NCI-H226 (cell line): ENCODE measurements at places on chromosomes 4 and X.

DNA sequence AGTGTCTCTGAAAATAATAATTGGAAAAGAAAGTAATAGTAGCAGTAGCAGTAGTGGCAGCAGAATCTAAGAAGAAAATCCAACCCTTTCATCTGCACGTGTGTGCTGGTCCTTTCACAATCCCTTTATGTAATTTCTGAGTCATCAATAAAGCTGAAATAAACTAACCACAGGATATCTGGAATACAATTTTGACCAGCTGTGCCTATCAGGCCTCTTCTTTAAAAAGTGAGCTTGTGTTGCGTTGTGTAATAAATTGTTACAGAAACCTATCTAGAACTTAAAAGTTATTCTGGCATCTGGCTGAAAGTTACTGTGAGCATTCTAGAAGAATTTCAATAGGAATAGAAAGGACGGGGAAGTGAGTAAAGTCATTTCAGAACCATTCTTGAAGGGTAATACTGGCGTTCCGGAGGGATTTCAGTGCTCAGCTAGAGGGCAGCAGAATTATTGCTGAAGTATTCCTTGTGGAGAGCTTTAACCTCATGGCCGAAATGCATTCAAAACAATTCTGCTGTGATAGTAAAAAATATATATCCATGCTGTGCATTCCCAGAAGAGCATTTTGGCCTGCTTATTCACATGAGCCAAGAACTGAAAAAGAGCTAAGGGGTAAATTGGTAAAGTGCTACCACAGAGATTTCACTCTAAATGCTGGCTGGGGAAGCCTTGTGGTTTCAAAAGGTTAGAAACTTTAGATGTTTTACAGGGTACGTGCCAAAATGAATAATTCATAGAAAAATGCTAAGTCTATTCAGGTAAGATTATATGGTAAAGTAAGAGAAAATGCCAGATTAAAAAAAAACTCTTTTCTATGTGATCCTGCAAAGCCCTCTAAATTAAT, 260.6 kb downstream of the NKX6-1 start:
- DNase-seq = no peak

GRCh38 chr4:108391701-108392455, 223.1 kb upstream of the LEF1 start:
- DNase-seq = no peak

- peak; percentile 2 for DNase-seq
These were observed 52.6 kb downstream of the RPS3A start for GRCh38 chr4:151152028-151152427.

DNA sequence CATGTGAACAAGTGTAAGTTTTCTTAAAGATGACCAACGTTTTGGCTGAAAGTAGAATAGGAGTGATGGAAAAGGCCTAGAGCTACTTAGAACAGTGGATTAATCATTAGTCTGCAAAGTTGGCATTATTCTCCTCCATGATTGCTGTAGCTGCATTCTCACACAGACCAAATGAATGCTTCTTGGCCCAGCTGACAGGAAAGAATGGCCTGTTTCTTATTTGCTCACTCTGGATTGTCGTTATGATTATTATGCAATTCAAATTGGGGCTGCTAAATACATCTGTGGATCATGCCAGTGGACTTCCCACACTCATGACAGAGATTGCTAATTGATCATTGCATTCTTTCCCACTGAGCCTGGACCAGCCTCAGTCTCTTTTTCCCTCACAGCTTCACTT, 285.0 kb downstream of the STIM2 start:
- DNase-seq = no peak

DNA sequence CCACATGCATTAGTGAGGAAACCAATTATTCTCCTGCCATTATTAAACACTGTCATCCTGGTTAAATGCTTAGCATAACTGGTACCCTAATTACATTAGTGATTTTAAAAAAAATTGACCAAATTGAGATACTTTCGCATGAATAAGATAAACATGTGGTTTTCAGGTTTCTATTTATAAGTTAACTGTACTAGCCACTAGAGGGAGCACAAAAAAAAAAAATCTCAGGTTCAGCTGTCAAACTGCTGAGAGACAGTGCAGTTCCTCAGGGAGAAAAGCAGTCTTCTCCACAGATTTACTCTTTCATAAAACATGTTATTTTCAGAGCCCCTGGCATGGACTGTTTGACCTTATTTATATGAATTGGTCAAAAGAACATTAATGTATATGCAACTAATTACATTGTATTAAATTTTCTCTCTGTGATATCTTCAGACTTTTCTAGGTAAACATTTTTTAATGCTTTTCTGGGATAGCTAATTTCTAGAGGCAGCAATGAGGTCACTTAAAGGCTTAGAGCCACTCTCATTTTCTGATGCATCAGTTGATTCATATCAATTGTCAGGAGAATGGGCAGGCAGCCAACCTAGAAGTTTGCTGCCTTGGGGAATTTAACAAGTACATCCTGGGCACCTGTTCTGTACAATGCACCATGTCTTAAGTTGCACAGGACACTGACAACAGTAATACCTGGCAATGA, 167.5 kb downstream of the CDS1 start:
- no peak for DNase-seq

DNA sequence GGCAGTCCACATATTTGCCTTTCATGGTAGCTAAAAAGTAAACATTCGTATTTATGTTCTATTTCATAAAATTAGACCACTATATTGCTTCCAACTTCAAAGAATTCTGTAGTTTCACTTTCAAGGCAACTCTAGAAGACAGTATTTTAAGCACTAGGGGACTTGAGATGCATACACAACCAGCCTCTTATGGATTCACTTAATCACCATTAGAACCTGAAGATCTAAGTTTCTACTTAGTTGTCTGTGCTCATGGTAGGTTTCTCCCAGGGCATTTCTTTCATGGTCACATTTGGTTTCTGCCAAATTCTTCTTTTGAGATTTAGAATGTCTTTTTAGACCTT, 209.9 kb upstream of the HCCS start:
- no peak for DNase-seq

GRCh38 chr4:55507612-55508011, 39.1 kb downstream of the CLOCK start:
- DNase-seq = no peak

DNA sequence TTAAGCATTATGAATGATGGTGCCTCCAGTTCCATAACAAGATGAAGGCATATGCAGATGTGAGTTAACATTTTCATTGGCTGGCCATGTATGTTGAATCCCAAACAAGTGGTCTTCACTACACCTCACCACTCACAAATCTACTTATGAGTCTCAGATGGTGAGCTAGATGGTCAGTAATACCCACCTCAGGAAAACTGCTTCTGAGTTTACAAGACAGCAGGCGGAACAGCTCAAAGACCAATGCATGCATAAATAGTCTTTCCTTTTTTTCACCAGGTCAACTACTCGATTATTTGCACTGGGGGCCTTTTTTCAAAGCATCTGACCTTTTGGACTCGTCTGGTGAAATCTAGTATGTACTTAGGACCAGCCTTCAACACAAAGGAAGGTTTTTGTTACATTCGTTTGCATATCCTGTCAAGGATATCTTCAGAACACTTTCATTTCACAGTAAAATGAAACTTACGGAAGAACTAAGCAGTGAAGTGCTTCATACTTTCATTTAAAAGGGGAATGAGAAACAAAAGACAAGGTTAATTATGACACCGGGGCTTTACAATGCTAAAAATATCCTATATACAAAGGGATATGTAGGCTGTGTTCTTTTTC, 23.1 kb upstream of the TLR7 start:
- DNase-seq = no peak

- no peak for DNase-seq
These were observed 25.8 kb upstream of the AMELX start for GRCh38 chrX:11267425-11267824.

GRCh38 chr4:8762951-8763735, 108.5 kb downstream of the HMX1 start:
- no peak for DNase-seq

- no peak for DNase-seq
These were observed 6.8 kb downstream of the MECP2 start for GRCh38 chrX:154090731-154091130.

DNA sequence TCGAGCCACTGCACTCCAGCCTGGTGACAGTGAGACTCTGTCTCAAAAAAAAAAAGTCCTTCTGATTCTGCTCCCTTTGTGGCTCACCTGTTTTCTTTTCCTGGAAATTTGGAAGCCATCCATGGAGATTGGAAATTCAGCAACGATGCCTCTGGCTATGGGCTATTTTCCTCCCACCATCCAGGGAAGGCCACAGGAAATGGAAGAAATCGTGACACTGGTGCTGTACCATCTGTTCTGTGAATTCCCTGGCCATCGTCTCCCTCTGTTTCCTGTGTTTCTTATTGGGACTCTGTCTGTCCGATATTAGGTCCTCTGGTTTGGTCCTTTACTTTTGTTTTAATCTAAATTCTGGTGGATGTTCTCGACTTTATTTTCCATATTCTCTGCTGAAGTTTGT, 29.4 kb upstream of the ADRA2C start:
- DNase-seq = no peak

DNA sequence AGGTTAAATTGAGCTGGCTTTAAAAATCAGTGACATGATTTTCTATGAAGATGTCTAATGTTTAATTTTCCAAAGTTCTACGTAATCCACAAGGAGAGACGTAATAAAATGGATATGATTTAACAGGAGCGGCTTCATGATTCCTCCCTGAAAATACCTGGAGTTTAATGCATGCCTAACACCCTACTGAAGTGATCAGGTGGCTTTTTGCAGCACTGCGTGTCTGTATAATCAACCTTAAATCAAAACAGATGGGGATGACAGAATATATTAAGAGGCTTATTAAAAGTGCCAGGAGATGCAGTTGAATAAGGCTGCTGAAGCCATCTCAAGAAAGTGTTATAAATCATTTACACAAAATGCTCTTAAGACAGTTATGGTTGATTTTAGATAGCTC, 112.4 kb upstream of the TLR3 start:
- no peak for DNase-seq

- DNase-seq = no peak
These were observed 579.4 kb downstream of the GRXCR1 start for GRCh38 chr4:43471950-43472349.

GRCh38 chrX:99301990-99302389, 1108.1 kb downstream of the PCDH19 start:
- no peak for DNase-seq

DNA sequence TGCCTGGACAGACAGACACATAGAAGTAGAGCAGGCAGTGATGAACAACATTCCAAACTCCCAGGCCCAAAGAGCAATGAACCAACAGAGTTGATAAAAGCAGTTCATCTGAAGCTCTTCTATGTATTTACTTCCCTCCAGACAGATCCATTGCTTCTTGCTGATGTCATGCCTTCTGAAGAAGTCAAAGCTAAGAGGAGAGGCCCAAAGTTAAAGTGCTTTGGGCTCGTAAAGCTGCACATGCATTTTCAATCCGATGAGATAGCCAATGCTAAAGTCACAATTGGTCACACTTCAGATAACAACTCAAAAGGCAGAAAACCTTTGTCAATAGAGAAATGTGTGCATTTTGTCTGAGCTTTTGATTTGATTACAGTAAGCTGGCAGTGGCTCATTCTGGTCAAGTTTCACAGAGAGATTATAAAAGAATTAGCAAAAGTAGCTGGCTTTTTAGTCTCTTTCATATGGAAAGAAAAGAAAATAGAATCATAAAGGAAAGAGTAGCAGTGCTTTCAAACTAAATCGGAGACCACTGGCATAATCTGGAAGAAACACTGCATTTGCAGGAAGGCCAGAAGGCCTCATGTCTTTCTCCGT, 82.0 kb downstream of the GPC4 start:
- DNase-seq = no peak

DNA sequence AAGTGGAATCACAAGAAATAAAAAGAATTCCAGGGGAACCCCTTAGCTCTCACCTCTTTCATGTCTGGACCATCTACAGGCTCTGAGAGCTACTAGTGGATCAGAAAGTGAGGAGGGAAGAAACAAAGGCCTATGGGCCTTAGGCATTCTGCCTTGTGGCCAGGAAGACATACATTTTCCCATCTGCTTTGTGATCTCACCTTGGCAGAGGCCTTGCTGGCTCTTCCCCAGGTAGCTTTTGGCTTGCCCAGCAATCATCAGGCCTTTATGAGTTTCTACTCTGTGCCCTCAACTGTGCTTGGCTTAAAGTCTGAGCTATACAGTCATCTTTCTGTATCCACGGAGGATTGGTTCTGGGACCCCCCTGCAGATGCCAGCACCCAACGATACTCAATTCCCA, 28.3 kb upstream of the CD99L2 start:
- DNase-seq = no peak

DNA sequence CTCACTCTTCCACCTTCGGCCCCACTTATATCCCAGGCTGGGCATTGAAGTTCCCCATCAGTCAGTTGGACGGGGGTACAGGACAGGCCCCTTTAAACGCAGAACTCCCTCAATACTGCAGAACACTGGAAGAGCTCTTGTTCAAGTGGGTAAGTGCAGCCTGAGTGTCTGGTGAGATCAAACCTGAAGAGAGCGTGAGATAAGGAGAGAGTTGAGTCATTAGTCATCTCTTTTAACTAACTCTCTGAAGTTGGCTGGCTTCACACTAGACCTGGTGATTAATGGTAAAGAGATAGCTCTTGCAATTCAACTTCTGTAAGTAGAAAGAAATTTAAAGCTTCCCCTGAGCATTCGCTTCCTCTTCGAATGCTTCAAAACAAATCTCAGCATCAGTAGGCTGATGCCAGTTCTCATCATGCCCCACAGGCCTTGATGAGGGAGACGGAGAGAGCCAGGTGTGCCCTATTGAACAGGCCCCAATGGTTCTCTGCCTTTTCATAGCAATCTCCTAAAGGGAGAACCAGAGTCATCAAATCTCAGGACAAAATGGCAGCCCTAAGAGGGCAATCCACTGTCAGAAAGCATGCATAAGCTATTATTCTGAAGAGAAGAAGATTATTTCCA, 41.0 kb upstream of the JADE1 start:
- peak; percentile 92 for DNase-seq

- DNase-seq = peak; percentile 43
These were observed 34.4 kb downstream of the NFKB1 start for GRCh38 chr4:102535398-102536082.

- DNase-seq = no peak
These were observed 18.2 kb downstream of the PTTG2 start for GRCh38 chr4:37978248-37978924.

DNA sequence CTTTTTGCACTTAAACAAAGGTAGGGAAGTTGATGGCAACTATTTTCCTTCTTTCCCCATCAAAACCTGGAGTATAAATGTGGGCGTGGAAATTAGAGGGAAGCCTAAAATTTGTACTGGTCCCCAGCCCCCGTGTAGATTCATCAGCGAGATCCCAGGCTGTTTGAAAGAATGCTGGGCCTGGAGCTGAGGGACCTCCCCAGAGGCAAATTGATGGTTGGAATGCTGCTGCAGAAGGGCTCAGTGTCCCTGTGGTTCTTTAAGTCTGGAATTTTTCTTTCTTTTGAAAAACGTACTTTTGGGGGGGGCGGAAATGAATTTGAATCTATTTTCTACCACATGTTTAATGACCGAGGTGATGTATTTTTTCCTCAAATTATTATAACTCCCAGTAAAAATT, 197.2 kb downstream of the CBR4 start:
- no peak for DNase-seq

DNA sequence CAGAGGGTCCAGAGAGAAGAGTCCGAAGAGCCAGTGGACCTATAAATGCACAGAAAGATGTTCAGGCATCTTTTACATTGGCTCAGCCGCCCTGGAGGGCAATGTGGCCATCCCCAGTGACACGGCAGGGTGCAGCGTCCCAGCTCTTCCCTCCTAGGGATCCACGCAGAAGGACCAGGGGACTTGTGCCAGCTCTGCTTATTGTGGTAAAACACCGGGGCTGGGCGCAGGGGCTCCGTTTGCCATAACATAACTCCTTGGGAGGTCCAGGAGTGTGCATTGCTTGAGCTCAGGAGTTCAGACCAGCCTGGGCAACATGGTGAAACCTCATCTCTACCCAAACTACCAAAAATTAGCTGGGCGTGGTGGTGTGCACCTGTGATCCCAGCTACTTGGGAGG, 70.2 kb downstream of the CPZ start:
- DNase-seq = no peak

GRCh38 chr4:87985097-87985886, 9.8 kb downstream of the SPP1 start:
- peak; percentile 40 for DNase-seq
